ENCODE measurements at places on chromosomes 2 and 18.

GRCh38 chr2:62826141-62826540 is 120.6 kb downstream of the EHBP1 start:
- no peak for DNase-seq

DNA sequence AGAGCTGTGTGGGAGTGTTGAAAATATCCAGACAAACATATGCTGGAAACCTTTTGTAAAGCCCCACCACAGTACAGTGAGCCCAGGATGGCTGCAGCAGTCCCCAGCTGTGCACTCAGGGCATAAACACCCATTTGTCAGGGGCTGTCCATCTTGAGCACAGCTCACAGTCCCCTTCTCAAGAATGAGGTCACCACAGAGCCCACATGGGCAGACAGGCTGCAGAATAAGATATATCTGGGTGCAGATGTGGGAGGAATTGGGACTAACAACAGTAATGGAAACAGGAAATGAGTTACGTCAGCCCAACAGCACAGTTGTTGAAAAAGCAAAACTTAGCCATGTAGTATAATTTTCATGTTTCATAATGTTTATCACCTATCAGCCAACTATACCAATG is 219.6 kb downstream of the ETAA1 start:
- no peak for DNase-seq

DNA sequence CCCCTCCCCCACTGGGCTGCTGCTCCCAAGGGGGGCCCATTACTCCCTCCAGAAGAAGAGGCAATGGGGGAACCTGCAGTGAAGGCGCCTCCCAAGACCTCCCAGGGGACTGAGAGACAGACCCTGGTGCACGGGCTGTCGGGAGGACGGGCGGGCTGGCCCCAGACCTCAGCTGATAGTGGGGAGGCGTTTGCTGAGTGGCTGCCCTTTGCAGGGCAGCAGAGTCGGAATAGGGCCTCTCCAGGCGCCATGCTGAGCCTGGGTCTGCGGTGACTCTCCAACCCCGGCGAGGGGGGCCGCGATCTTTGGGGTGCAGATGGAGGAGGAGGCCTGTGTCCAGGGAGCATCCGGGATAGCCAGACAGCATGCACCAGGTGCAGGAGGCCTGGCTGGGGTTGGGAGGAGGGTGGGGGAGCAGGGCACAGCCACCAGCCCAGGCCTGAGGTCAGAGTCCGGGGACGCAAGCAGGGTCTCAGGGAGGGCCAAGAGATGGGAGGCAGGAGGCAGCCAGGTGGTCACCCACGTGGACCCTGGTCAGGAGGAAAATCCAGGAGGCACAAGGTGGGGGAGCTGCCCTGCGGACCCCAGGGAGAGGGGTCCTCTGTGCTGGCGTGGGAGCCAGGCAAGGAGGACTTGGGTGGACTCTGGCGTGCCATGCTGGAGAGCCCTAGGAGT is 11.0 kb downstream of the CROCC2 start:
- no peak for DNase-seq

- no peak for DNase-seq
These were observed 73.1 kb upstream of the PDE1A start for GRCh38 chr2:182499706-182500470.

GRCh38 chr2:12723736-12724463 is 7.2 kb downstream of the TRIB2 start:
- DNase-seq = no peak

GRCh38 chr2:97738179-97739019 is 25.0 kb downstream of the ZAP70 start:
- peak; percentile 15 for DNase-seq

- DNase-seq = no peak
These were observed 61.4 kb downstream of the TWIST2 start for GRCh38 chr2:238908960-238909951.

DNA sequence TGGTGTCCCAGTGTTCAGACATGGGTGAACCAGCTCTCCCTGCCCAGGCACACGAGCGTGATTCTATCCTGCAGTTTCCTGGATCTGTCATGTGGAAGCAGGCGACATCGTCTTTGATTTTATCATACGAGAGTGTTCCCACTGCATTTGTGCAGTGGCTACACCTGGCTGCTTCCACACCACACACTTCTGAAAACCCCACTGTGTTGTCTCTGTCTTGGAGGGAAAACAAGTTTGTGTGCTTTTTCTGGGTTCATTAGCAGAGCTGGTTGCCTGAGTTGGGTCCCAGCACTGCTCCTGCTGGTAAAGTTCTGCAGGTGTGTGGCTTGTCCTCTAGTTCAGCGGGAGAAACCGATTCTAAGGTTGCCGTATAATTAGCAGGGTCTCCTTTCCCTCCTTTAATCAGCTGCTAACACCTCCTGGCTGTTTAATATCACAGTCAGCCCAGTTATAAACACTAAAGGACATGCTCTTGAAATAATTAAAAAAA is 58.5 kb upstream of the TWIST2 start:
- no peak for DNase-seq

- DNase-seq = no peak
These were observed 31.4 kb downstream of the HEATR5B start for GRCh38 chr2:37052600-37053332.

GRCh38 chr2:220240641-220241040 is 613.2 kb downstream of the SLC4A3 start:
- DNase-seq = no peak

DNA sequence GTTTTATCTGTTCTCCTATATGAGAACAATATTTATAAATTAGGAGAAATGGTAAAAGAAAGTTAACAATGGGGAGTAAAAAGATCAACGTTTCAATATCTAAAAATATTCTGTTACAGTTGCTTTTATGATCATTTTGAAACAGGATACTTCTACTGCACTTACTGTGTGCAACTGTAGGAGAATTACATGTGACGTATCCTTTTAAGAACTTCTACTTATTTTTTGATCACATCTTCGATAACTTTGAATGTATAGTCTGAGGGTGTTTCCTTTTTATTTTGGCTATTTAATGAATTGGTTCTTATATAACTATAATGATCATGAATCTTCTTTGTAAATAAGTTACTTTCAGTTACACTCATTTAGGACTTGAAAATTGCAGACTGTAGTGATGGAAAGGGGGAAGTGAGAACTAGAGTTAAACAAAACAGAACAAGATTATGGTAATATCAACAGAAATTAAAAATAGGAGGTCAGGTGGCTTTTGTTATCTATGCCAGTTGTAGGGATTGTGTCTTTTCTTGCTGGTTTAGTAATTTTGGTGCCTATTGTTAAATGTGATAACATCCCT is 109.9 kb downstream of the MSTN start:
- no peak for DNase-seq

DNA sequence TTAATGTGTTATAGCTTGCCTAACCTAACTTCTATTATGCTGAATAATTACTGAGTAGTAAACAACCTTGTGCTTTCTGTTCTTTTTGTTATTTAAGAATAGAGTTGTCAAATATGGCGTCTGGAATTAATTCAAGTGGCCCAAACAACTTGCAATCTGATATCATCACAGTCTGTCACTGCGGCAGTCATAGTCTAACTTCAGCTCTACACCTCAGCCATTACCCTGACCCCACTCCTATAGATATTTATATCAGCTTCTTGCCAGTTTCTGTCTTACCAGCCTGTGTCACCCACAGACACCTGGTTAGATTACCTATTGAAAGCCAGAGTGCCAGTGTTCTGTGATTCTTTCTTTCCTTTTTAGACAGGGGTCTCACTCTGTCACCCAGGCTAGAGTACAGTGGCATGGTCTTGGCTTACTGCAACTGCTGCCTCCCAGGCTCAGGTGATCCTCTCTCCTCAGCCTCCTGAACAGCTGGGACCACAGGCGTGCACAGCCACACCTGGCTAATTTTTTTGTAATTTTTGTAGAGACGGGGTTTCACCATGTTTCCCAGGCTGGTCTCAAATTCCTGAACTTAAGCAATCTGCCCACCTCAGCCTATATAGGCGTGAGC is 14.1 kb upstream of the KLHL41 start:
- DNase-seq = no peak

GRCh38 chr2:145931781-145932395 is 1412.0 kb upstream of the ZEB2 start:
- DNase-seq = no peak

GRCh38 chr2:164655750-164656149 is 34.5 kb upstream of the GRB14 start:
- DNase-seq = no peak

- no peak for DNase-seq
These were observed 25.3 kb upstream of the ANXA4 start for GRCh38 chr2:69716555-69717120.

GRCh38 chr2:233234264-233234663 is 17.2 kb upstream of the ATG16L1 start:
- no peak for DNase-seq

DNA sequence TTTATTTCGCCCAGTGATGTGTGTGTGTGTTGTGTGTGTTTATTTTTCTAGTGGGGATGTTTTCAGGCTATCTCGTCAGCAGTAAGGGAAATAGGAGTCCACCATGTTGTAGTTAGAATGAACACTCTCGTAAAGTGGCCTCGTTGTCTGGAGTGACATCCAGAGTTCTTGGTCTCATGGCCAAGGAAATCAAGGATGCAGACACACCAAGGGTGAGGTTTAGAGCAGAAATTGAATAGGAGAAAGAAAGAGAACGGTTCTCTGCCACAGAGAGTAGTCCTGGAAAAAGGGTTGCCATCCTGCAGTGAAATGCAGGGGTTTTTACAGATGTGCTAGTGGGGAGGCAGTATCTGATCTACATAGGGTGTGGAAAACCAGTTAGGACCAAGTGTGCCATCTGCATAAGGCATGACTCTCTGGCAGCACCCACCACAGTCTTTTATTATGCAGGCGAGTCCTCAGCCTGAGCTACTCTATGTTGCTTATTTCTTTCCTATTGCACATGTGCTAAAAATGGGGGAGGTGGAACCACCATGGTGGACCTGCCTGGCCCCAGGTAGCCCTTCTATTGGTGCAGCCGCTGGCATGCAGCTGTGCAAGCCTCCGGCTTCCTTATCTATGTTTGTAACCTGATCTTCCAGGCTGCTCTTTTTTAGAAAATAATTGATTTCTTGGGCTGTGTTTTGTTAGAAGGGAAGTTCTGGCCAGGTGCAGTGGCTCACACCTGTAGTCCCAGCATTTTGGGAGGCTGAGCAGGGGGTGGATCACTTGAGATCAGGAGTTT is 23.2 kb downstream of the RALB start:
- no peak for DNase-seq

DNA sequence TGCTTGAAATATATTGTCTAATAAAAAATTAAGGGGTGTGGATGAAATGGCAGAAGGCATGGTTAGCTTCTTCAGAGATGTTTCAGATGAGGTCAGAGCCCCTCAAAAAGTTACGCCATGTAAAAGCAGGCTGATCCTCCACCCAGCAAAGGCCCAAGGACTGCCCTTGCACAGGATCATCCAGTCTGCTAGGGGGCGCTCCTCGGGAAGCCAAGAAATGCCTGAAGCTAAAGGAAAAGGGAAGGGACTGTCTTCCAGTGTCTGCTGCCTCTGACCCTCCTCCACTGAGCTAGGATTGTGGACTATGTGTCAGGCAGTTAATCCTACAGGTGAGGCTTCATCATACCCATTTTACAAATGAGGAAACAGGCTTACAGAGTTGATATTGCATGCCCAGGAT is 33.8 kb upstream of the TEX51 start:
- no peak for DNase-seq

DNA sequence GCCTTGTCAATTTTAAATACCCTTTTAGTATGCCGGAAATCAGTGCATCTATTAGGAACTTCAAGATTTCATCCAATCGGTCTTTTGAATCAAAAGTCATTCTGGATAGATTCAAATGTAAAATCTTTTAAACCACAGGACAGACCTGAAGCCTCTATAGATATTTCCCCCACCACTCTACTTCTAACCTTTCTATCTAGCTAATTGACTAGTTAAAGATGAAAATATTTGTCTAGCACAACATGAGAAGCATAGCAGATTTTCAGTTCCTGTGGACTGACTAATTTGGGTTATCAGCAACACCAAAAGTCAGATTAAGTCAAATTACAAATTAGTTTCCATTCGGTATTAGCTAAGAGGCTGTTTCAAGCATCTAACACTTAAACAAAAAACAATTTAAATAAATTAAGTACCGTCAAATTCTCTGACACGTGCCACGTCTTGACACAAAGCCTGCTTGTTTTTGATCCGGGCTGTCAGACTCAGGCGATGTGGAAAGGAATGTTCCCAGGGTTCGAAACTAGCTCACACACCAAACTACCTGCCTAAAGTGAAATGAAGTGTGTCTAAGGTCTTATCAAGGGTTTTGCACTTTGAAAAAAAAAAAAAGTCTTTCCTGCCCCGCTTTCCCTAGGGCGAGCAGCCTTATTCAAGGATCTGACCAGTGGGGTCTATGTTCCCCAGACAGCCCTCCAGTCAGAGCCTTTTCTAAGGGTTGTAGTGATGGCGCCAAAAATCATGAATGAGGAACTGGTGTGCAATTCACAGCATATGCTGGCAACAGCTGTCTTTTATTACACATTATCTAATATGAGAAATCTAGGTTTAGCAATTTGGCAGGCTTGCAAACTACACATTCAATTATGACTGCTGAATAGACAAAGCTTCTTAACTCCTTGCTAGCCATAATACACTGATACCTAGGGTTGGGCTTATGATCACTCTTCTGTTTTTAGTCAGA is 4.7 kb downstream of the CYTIP start:
- no peak for DNase-seq

DNA sequence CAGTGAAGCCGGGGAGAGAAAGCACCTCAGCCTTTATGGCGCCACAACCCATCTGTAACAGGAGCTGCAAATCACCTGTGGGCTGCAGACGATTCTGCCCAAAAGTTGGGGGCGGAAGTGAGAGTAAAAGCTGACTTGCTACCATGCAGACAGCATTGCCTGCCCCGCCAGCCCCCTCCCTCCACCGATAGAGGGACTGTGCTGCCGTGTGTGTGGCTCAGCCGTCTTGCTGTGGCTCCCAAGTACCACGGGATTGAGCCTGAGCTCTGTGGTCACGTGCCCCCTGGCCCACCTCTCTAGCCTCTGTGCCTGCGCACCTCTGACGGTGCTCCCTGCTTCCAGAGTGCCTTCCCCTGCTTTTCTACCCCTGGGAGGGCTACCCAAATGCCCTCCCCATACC is 79.6 kb downstream of the GLI2 start:
- no peak for DNase-seq

DNA sequence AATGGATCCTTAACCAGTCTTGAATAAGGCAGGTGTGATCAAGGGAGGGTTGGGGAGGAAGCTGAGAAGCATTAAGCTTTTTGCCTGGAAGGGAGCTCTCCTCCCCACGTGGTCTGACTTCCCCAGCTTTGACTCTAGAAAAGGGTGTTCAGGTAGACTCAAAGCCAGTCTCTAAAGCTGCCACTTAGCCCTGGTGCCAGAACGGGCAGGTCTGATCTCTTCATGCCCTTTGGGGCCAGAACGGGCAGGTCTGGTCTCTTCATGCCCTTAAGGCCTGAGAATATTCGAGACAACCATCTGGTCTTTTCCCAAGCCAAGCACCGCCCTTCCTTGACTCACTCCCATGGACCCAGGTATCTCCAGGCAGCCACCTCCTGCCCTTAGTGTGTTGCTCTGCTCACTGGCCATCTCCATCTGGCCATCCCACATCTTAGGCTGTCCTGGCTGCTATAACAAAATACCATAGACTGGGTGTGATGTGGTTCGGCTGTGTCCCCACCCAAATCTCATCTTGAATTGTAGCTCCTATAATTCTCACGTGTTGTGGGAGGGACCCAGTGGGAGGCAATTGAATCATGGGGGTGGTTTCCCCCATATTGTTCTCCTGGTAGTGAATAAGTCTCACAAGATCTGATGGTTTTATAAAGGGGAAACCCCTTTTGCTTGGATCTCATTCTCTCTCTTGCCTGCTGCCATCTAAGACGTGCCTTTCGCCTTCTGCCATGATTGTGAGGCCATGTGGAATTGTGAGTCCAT is 59.4 kb downstream of the SNORC start:
- no peak for DNase-seq

GRCh38 chr2:119814216-119814615 is 54.5 kb downstream of the PTPN4 start:
- DNase-seq = no peak

- no peak for DNase-seq
These were observed 114.0 kb upstream of the STON1 start for GRCh38 chr2:48415836-48416515.
